ENCODE measurements at places on chromosomes 16 and 17.

- no peak for DNase-seq
Measured at GRCh38 chr16:75086281-75086680, 30.3 kb downstream of the LDHD start.

- DNase-seq: no peak
Measured at GRCh38 chr16:12390644-12391043, 413.0 kb downstream of the CPPED1 start.

GRCh38 chr17:66928949-66929348 lies 35.6 kb upstream of the CACNG4 start:
- peak; percentile 18 for DNase-seq

GRCh38 chr16:49652456-49653172 lies 203.3 kb downstream of the ZNF423 start:
- DNase-seq: no peak

DNA sequence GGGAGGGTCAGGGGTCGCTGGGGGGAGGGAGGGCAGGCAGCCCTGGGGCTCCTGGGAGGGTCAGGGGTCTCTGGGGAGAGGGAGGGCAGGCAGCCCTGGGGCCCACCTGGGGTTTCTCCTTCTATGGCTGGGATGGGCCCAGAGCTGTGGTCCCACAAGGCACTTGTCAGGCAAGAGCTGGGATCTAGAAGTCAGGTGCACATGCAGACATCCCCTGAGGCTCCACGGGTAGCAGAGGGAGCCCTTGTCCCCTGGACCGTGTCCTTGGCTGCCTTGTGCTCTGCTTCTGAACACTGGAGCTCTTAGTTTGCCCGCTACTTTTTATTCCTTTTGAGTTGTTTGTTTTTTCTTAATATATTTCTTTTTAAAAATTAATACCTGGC lies 1.8 kb downstream of the TUBB3 start:
- DNase-seq: no peak

DNA sequence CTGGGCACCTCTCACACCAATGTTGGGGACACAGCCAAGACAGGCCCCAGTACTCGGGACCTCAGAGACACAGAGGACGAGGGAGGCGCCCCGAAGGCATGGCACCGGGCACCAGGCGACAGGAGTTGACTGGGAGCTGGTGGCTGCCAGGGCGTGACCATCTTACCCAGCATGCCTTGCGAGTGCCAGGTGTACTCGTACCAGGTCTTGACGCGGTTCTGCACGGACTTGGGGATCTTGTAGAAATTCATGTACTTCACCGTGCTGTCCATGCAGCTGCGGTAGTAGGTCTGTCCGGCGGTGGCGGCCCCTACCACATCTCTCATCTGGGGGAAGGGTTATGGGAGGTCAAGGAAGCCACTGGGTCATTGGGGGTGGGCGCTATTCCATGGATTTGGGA lies 67.3 kb downstream of the CNGB1 start:
- DNase-seq: no peak

- no peak for DNase-seq
Measured at GRCh38 chr17:75490953-75491649, 24.2 kb downstream of the CASKIN2 start.

GRCh38 chr16:89049484-89050118 lies 44.1 kb upstream of the ACSF3 start:
- no peak for DNase-seq

- DNase-seq: no peak
Measured at GRCh38 chr16:59154295-59154694, 420.2 kb upstream of the GOT2 start.

DNA sequence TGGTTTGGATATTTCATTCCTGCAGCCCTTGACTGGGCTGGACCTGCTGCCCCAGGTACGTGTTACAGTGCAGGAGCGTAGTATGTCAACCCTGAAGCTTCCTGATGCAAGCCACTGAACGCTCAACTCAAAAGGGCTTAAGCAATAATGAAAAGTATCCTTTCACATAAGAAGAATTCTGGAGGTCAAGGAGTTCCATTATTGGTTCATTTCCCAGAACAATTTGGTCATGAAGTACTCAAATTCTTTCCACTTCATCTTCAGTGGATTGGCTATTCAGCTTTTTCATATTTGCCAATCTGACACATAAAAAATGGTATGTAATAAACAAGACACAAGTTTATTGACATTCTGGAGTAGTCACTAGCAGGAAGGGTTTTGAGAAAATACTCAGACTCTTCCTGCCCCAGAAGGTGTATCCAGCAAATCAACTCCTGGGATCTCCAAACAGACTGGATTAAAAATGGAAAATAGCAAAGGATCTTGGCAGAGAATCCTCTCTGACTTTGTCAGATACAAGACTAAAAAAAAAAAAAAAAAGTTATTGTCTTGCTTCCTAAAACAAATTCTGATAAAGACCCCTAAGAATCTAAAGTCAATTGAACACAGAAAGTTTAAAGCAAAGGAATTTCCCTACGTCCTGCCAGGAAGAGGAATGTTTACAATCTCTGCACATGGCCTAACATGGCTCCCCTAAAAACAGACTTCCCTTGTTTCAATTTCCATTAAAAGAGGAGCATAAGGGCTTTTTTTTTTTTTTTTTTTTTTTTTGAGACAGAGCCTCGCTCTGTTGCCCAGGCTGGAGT lies 37.5 kb upstream of the WSB1 start:
- no peak for DNase-seq

- DNase-seq: no peak
Measured at GRCh38 chr17:44941712-44942331, 5.8 kb downstream of the KIF18B start.

GRCh38 chr17:40949418-40949817 lies 12.0 kb upstream of the KRT23 start:
- DNase-seq: no peak

DNA sequence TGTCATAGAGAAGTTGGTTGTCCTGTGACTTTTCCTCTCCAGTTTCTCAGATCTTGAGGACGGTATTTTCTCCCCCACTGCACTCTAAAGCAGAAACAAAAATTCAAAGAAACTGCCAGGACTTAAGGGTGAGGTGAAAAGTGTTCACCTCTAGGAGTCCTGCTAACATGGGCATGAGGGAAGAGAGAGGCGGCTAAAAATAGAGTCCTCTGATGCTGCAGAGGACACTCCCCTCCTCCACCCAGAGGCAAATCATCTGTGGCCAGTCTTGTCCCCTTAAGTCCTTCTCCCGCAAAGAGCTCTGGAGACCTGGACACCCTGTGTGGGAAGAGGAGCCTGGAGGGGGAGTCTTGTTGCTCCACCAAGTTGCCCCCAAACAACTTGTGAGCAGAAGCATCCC lies 4.7 kb upstream of the DDX19A start:
- no peak for DNase-seq

- DNase-seq: no peak
Measured at GRCh38 chr16:31874366-31875111, 932 bp downstream of the ZNF267 start.

GRCh38 chr17:79623786-79624717 lies 13.2 kb upstream of the RBFOX3 start:
- peak; percentile 77 for DNase-seq

DNA sequence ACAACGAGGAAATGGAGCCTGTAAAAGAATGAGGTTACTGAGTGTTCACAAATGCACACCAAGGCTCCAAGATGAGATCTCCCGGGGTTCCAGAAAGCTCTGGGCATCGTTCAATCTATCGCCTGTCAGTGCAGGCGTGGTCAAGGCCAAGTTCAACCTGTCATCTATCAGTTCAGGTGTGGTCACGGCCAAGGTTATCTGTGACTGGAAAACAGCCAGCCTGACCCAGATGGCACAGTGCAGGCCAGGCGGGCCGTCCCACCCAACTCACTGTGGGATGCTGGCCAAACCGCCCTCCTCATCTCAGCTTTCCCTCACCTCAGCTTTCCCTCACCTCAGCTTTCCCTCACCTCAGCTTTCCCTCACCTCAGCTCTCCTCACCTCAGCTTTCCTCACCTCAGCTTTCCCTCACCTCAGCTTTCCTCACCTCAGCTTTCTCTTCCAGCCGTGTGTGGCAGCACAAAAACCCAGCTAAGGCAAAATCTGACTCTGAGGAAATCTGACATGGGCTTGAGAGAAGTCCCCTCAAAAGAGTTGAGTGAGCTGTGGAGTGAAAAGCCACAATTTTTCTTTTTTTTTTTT lies 2.4 kb downstream of the CHMP1A start:
- no peak for DNase-seq

DNA sequence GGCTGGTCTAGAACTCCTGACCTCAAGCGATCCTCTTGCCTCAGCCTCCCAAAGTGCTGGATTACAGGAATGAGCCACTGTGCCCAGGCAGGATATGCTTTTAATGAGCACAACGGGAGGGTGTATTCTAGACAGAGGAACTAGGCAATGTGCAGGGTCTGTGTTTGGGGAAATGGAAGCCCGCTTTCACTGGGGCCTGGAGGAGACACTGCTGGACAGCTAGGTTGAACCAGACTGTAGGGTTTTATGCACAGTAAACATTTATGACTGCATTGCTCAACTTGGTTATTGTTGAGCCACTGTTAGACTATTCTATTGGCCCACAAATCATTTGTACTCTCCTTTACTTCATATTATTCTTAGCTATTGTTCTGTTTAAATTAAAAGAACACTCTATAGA lies 10.2 kb upstream of the SIAH1 start:
- DNase-seq: no peak

GRCh38 chr16:63497408-63497807 lies 1461.2 kb upstream of the CDH8 start:
- no peak for DNase-seq

- DNase-seq: no peak
Measured at GRCh38 chr16:49516382-49517036, 142.9 kb downstream of the C16orf78 start.

DNA sequence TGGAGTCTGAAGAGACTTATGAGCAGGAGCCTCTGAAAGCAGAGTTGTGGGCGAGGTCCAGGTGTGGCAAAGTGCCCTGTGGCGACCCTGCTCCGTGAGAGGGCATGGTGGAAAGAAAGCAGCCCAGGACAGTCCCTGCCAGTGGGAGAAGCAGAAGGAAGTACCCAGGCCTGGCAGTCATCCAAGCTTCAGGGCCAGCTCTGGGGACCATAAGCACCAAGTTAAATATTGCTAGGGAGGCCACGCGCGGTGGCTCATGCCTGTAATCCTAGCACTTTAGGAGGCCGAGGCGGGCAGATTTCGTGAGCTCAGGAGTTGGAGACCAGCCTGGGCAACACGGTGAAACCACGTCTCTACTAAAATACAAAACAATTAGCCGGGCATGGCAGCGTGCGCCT lies 4.9 kb upstream of the ASGR1 start:
- no peak for DNase-seq

DNA sequence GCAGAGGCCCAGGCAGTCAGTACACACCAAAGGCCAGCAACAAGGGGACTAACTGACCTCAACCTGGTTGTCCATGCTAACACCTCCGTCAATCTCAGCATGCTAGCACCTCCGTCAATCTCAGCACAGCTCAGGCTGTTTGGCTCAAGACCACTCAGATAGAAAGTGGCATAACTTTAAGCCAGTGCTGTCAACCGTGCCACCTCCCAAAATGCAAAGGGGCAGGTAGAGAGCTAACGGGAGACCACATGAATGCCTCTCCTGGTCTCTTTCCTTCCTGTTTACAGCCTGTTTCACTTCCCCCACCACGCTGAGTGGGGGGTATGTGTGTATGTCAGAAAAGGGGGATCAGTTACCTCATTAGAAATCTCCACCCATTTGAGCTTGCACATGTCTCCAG lies 3.3 kb downstream of the UBTF start:
- DNase-seq: no peak

- no peak for DNase-seq
Measured at GRCh38 chr17:5895276-5895675, 174.9 kb upstream of the WSCD1 start.

GRCh38 chr16:1945559-1946391 lies 2.8 kb upstream of the MSRB1 start:
- DNase-seq: no peak

GRCh38 chr17:18937981-18938691 lies 13.8 kb upstream of the SLC5A10 start:
- DNase-seq: no peak

- no peak for DNase-seq
Measured at GRCh38 chr17:44105483-44105882, 18.0 kb downstream of the HDAC5 start.

DNA sequence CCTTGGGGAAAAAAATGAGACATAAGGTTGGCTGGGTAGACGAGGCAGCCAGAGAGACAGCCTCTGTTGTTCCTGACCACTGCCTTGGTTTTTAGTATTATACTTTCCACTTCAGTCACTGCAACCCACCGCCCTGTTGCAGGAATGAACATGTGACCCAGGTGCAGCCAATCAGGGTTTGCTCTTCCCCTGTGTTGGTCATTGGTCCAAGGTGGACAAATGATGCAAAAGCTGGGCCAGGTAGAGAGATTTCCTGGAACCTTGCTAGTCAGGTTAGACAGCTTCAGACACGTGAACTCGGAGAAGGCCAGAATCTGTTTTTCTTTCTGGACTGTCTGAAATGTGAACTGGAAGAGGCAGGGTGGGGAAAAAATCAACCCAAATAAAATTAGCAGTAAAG lies 452.4 kb upstream of the RBFOX1 start:
- DNase-seq: no peak

GRCh38 chr17:76738468-76738850 lies 540 bp downstream of the MFSD11 start:
- no peak for DNase-seq

- no peak for DNase-seq
Measured at GRCh38 chr17:3679531-3680126, 11.0 kb downstream of the EMC6 start.

DNA sequence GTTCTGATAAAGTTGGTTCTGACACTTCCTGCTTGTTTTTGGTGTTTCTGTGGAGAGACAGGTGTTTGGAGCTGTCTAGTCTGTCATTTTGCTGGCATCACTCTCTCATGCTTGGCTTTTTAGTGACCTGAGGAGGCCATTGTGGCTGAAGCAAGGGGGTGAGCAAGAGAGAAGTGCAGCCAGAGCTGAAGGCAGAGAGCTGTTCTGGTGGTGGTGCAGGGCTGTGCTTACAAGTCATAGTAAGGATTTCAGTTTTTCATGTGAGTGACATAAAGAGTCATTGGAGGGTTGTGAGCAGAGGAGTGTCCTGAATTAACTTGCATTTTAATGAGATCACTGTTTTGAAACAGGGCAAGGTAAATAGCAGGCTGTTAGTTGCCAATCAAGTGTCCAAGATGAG lies 97.5 kb downstream of the CHD9 start:
- no peak for DNase-seq

- DNase-seq: no peak
Measured at GRCh38 chr16:4664538-4665418, 28.6 kb upstream of the NUDT16L1 start.

DNA sequence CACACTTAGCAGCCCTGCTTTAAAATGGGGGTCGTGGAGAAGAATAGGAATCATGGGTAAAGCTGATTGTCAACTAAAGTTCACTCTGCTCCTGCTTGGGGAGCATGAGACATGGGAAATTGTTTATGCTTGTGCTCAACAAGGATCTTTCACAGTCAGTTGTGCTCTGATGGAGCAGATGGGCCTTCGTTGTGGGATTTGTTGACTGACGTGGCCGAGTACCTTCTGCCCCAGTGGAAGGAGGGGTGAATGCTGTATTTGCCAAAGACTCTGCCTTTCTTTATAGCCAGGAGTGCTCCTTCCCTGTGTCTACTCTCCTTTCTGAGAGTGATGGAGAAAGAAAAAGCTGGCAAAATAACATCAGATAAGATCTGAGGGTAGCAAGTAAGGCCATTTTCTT lies 11.4 kb downstream of the ARSG start:
- no peak for DNase-seq
